Adrenal gland (tissue), 19 donors: ENCODE measurements at places on chromosomes 1 and 21. TPM values are rescaled to one million over a fixed set of nuclear protein-coding genes. Genes with fewer than 3 reads are reported as not detected.

GRCh38 chr1:235077571-235078479, 50.8 kb downstream of the TOMM20 start:
- DNase-seq: peak; percentile 45
- peak overlapping the region; percentile 63 for H3K27ac ChIP-seq
- H3K36me3 ChIP-seq: no peaks in the 10 kb centered on the region
- peaks cover 56% of the 10 kb centered on the region for H3K4me1 ChIP-seq

- H3K4me1 ChIP-seq: peaks cover 14% of the 10 kb centered on the region
- H3K27me3 ChIP-seq: peaks cover 61% of the 10 kb centered on the region
- H3K27ac ChIP-seq: no peak overlapping the region
- no peak overlapping the region for H3K4me3 ChIP-seq
- no peak for DNase-seq
Measured at GRCh38 chr1:119006406-119007279, 18.5 kb upstream of the TBX15 start.

GRCh38 chr1:92797297-92797696, 12.4 kb upstream of the EVI5 start:
- H3K4me1 ChIP-seq: no peaks in the 10 kb centered on the region
- no peak overlapping the region for H3K4me3 ChIP-seq
- DNase-seq: no peak
- H3K36me3 ChIP-seq: no peaks in the 10 kb centered on the region
- H3K27ac ChIP-seq: no peak overlapping the region

RHOU gene
- 12.7 TPM for total RNA-seq

NIBAN1 gene
- 30.6 TPM for total RNA-seq

- peak overlapping the region; percentile 41 for H3K4me3 ChIP-seq
- peak overlapping the region; percentile 16 for H3K27ac ChIP-seq
- no peaks in the 10 kb centered on the region for H3K36me3 ChIP-seq
- no peaks in the 10 kb centered on the region for H3K27me3 ChIP-seq
- DNase-seq: no peak
- peaks cover 45% of the 10 kb centered on the region for H3K4me1 ChIP-seq
Measured at GRCh38 chr1:13782634-13783360, 82.8 kb downstream of the PRDM2 start.

- H3K4me3 ChIP-seq: no peak overlapping the region
- peaks cover 20% of the 10 kb centered on the region for H3K4me1 ChIP-seq
- no peak for DNase-seq
- H3K36me3 ChIP-seq: no peaks in the 10 kb centered on the region
Measured at GRCh38 chr1:31708324-31708723, 4.5 kb upstream of the COL16A1 start.

OR2T27 gene
- not detected for total RNA-seq

- H3K4me1 ChIP-seq: no peaks in the 10 kb centered on the region
- H3K27ac ChIP-seq: no peak overlapping the region
- no peak overlapping the region for H3K4me3 ChIP-seq
- DNase-seq: no peak
Measured at GRCh38 chr1:22884806-22885530, 87.7 kb downstream of the LACTBL1 start.

DNA sequence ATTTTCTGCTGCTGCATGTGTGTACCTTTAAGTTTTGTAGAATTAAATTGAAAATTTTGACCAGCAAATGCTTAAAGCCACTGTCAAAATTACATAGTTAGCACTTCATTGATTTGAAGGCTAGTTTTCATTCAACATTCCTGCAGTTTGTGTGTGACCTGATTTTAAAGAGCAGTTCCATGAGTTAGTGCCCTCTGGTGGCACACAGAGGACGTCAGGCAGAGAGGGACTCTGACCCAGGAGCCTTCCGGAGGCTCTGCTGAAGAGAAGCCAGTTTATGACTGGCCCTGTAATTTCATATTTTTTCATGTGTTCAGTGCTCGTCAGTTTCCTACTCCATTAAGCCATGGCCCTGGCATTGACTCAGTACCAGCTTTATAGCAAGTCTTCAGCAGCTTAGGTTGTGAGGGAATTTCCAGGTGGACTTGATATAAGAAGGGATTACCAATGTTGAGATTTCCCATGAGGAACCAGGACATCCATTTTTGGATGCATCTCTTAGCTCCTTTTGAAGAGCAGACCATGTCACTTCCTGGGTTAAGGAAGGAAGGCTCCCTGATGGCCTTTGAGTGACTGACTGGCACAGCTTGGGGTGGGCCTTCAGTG, 104.7 kb downstream of the CAMTA1 start:
- peak; percentile 78 for DNase-seq
- H3K4me1 ChIP-seq: peaks cover 1% of the 10 kb centered on the region
- no peak overlapping the region for H3K4me3 ChIP-seq
- H3K36me3 ChIP-seq: no peaks in the 10 kb centered on the region
- H3K27me3 ChIP-seq: no peaks in the 10 kb centered on the region

DNA sequence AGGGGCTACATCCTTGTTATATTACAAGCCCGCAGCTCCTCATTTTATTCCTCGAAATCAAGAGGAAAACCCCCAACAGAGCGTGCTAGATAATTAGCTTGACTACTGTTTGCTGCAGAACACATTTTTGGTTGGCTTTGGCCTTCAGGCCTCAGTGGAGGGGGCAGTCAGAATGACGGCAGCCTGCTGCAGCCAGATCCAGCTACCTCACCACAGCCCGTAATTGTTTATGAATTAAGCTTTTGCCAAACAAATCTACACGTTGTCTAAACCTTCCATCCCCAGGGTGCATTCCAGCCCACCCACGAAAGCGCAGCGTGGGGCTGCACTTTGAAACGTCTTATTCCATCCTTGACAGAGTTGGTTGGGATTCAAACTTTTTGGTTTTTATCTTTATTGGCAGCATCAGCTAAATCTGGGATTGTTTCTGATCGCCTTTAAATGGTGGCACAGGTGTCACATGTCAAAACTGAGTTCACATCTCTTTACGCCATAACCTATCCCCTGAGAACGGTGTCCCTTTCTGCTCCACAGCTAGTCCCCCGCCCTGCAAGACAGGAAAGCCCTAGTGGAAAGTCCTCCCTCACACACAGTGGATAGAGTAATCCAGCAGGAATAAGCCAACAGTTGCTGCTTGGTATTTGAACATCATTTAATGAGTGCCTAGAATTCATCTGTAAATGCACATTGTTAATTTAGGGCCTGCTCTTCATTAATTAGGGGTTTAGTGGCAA, 195.5 kb downstream of the LMO4 start:
- H3K4me1 ChIP-seq: no peaks in the 10 kb centered on the region
- no peak overlapping the region for H3K27ac ChIP-seq
- no peaks in the 10 kb centered on the region for H3K36me3 ChIP-seq
- H3K4me3 ChIP-seq: no peak overlapping the region
- H3K27me3 ChIP-seq: no peaks in the 10 kb centered on the region
- no peak for DNase-seq

GRCh38 chr1:119327450-119328155, 41.0 kb upstream of the HAO2 start:
- H3K27ac ChIP-seq: no peak overlapping the region
- DNase-seq: peak; percentile 53
- no peaks in the 10 kb centered on the region for H3K27me3 ChIP-seq

MINDY1 gene
- total RNA-seq: 36.1 TPM

- no peaks in the 10 kb centered on the region for H3K36me3 ChIP-seq
- H3K27ac ChIP-seq: no peak overlapping the region
- H3K4me1 ChIP-seq: peaks cover 4% of the 10 kb centered on the region
- no peak overlapping the region for H3K4me3 ChIP-seq
- H3K27me3 ChIP-seq: no peaks in the 10 kb centered on the region
- DNase-seq: peak; percentile 22
Measured at GRCh38 chr21:45388011-45388521, 16.9 kb upstream of the COL18A1 start.

GRCh38 chr1:147551036-147551435, 9.7 kb downstream of the BCL9 start:
- H3K4me1 ChIP-seq: peaks cover 33% of the 10 kb centered on the region
- no peaks in the 10 kb centered on the region for H3K27me3 ChIP-seq
- no peaks in the 10 kb centered on the region for H3K36me3 ChIP-seq
- H3K4me3 ChIP-seq: no peak overlapping the region

- DNase-seq: peak; percentile 52
- no peaks in the 10 kb centered on the region for H3K36me3 ChIP-seq
- no peak overlapping the region for H3K27ac ChIP-seq
- peaks cover 16% of the 10 kb centered on the region for H3K4me1 ChIP-seq
- no peak overlapping the region for H3K4me3 ChIP-seq
Measured at GRCh38 chr1:205344066-205344928, 12.4 kb downstream of the KLHDC8A start.

DNA sequence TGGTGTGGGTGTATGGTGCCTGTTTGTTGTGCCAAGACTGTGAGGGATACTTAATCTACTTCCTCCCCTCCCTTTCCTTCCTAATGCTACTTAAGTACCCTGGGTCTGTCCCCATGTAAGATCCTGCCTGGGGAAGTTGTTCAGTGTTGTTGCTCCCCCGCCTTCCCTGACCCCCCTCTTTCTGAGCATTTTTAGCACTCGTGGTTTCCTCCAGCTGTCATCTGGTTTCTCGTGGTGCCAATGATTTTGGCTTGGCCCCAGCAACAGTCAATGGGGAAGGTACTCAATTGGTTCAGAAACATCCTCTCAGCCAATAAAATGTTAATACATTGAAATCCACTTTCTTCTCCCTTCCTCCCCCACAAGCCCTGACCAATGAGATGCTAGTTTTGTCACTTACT, 8.0 kb upstream of the B4GALT3 start:
- H3K4me3 ChIP-seq: no peak overlapping the region
- no peaks in the 10 kb centered on the region for H3K27me3 ChIP-seq
- H3K4me1 ChIP-seq: no peaks in the 10 kb centered on the region
- peak; percentile 87 for DNase-seq

CA14 gene
- total RNA-seq: not detected

CASZ1 gene
- 3.9 TPM for total RNA-seq
